Right lung (tissue), 10 donors: ENCODE measurements at places on chromosomes 11 and 22. TPM values are rescaled to one million over a fixed set of nuclear protein-coding genes. Genes with fewer than 3 reads are reported as not detected.

DNA sequence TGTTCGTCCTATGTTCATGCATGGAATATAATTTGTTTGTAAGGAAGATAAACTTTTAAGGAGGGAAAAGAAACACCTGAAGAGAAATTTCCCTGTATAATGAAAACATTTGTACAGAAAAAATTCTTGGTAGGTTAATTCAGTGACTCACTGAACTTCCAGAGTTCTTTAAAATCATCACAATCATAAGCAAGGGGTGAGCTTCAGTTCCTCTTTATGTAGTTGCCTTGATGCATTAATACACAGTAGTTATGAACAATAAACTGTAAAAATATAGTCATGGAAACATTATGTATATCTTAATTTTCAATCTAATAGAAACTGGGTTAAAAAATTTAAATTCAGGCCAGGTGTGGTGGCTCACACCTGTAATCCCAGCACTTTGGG is 1.1 kb upstream of the C11orf65 start:
- no peak for DNase-seq

- no peak for DNase-seq
These were observed 206.8 kb upstream of the NTM start for GRCh38 chr11:131163613-131164012.

- DNase-seq: no peak
These were observed 2.4 kb downstream of the MAPK11 start for GRCh38 chr22:50267591-50268390.

DNA sequence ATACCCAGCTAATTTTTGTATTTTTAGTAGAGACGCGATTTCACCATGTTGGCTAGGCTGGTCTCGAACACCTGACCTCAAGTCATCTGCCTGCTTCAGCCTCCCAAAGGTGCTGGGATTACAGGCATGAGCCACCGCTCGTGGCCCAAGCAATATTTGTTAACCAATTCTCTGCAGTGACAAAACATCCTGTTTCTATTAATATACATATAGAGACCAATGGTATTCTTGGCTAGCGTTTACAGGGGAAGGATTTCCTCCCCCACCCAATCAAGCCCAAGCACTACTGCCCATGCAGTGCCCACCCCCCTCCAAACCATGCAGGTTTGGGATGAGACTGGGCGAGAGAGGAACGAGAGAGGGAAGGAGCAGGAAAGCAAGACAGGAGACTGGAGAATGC is 53.1 kb downstream of the APOL3 start:
- no peak for DNase-seq

DNA sequence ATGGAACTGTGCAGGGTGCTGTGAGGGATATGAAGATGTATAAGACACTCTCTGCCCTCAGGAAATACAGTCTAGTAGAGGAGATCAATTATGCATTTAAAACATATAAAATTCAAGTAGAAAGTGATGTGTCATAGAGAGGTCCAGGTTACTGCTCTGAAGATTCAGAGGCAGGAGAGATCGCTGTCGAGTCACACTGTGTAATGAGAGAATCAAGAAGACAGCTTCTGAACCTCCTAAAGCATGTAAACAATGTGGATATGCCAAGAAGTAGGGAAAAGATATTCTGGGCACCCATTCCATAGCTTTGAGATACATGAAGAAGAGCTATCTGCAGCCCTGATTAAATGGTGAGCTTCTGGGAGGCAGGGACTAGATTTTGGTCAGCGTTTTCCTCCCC is 16.7 kb downstream of the SSH3 start:
- DNase-seq: no peak

DNA sequence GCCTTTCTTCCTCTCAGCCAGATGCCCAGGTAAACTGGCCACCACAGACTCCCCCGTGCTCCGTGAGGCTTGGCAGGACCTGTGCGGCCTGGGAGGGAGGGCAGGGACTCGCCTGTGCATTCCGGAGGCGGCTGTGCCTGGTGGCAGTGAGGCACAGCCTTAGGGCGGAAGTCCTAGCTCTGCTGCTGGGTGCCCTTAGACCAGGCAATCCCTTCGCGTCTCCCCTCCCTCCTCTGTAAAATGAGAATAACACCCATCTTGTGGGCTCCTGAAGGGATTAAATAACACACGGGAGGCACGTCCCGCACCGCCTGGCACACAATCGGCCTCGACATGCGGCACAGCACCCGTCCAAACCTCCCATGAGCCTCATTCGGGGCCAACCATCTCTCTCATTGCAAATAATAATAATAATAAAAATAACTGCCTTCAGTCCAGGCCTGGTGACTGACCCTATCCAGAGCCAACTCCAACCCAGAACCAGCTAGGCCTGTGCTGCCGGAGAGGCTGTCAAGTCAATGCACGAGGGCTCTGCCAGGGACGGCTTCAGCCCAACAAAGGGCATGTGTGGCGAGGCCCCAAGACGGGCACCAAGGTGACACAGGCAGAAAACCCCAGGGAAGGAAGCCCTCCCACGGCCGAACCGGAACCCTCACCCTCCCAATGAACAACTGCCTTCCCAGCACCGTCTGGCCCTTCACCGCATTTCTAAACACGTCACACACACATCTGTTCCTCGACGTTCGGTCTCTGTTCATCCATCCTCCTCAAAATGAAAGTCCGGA is 8.2 kb downstream of the LTO1 start:
- no peak for DNase-seq

DNA sequence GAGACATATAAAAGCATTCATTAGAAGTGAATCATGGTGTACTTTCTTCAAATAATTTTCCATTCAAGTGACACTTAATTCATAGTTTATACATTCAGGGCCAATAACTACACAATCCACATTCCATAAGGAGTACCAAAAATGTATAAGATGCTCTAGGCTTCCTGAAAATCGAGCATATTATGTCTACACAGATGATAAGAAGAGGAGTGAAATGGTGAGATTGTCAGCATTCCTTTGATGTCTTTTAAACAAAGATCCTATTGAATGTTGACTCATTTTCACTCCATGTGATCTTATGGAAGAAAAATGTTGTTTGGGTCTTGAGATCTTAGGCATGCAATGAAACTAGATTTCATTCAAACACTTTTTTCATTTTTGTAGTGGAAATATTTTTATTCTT is 843.2 kb downstream of the KCNA4 start:
- no peak for DNase-seq

GLYATL2 gene
- polyA plus RNA-seq: 1.8 TPM

CBLIF gene
- not detected for polyA plus RNA-seq

MRGPRE gene
- polyA plus RNA-seq: 0.17 TPM

OR5B21 gene
- not detected for polyA plus RNA-seq

- DNase-seq: no peak
These were observed 8.9 kb downstream of the TTC28 start for GRCh38 chr22:28670756-28671155.

- no peak for DNase-seq
These were observed 423.0 kb downstream of the DYNC2H1 start for GRCh38 chr11:103532133-103532788.

DNA sequence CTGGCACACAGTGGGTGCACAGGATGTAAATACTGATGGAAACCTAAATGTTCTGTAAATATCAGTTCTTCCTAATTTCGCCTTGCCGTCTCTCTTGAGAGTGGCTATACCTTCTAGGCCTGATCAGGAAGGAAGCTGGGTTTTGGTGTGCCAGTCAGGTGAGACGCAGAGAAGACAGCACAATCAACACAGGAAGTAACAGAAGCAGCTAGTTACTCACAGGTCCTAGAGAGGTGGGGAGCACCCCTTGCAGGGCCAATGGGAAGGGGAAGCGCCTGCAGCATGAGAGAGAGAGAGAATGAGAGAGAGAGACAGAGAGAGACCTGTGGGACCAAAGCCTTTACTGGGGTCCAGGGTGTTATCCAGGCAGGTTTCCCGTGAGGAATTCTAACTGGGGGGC is 80.8 kb downstream of the FBLN1 start:
- DNase-seq: no peak

DNA sequence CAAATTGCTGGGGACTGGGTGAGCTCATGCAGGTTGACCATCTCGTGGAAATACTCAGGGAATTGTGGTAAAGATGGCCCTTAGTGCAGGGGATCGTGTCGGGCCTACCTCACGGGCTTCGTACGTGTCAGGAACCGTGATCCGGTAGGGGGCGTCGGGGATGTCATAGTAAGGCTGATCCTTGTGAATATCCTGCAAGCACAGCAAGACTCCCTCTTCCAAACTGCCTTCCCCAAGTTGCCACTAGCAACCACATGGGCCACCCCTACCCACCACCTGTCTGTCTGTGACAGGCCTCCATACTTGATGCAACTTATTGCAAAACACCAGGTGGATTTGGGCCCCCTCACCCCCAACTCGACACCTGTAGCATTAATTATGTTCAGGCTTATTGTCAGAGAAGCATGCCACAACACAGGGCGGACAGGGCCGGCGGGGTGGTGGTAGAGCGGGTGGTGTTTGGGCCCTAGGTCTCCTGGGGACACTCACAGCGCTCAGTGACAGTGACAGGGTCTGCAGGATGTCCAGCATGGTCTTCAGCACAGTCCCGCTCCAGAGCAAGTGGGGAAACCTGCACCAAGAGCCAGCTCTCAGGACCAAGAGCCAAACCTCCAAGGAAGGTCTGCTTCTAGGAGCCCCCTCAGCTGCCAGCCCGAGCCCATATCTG is 22.6 kb upstream of the SERPIND1 start:
- no peak for DNase-seq

SEPTIN3 gene
- polyA plus RNA-seq: 1.6 TPM

DNA sequence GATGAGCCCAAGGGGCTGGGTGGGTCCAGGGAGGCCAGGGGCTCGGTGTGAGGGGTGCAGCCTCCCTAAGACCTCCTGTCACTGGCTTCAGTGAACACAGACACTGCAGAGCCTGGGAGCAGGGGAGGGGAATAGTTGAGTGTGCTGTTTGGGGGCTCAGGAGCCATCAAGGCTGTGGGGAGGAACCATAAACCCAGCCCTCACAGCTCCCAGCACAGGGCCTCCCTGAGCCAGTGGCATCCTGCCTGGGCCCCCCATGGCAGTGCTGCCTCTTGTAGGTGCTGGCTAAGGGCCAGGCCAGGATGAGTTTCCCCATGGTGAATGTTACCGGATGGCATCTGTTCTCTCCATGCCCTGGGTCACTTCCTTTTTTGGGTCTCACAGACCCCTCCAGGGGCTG is 25.5 kb downstream of the KCNJ5 start:
- no peak for DNase-seq

DNA sequence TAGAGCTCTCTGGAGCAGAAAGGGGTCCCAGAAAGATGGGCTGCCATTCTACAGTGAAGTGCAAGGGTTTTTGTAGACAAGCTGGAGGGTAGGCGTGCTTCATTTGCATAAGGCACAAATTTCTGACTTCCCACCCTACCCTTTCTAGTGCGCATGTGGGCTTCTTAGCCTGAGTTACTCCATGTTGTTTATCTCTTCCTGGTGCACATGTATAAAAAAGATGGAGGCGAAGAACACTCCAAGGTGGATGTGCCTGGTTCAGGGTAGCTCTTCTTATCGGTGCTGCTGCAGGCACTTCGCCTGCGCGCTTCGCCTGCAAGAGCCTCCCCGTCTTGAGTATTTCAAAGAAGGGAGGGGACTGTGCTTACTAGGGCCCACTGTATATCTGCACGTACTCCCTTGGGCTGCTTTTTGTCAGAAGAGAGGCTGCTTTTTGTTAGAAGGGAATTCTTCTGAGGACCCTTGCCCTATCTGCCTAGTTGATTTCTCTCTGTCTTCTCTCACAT is 1047.3 kb upstream of the CNTN5 start:
- no peak for DNase-seq

DNA sequence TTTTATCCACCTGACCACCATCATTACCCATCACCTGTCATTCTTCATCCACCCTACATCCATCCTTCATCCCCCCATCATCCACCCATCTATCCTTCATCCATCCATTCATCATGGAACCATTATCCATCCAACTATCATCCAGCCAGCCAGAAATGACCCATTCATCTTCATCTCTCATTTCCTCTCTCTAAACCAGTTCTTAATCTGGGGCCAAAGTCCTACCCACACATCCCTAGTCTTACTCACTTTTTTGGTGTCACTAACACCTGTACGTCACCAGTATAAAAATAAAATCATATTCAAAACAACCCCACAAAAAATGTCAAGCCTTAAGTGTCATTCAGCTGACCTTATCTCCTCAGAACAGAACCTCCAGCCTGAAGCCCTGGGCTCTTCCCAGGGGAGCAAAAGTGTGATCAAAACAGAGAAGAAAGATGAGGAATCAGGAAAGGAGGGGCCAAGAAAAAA is 12.3 kb downstream of the SPI1 start:
- no peak for DNase-seq

ACRV1 gene
- 0.73 TPM for polyA plus RNA-seq

GRCh38 chr11:119545978-119546915 is 123.3 kb upstream of the THY1 start:
- DNase-seq: no peak

SLC5A12 gene
- 0.21 TPM for polyA plus RNA-seq

CABP7 gene
- 0.28 TPM for polyA plus RNA-seq

DNA sequence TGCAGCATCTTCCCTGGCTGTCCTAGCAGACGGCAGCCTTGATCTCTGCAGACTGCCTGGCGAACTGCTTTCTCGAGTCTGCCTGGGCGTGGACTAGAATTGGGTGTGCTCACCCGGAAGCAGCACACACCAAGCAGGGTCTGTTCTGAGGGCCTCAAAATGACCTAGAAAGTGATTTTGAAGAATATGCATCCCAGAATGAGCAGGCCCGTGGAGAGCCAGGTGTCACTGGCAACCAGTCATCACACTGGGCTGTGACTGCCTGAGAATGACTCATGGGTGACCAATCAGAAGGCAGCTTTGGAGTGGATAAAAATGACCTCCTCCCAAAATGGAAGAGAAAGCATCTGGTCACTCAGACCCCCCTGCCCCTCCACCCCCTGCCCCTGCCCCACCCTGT is 114.9 kb upstream of the NECTIN1 start:
- DNase-seq: no peak

SMDT1 gene
- polyA plus RNA-seq: 73.4 TPM

DNA sequence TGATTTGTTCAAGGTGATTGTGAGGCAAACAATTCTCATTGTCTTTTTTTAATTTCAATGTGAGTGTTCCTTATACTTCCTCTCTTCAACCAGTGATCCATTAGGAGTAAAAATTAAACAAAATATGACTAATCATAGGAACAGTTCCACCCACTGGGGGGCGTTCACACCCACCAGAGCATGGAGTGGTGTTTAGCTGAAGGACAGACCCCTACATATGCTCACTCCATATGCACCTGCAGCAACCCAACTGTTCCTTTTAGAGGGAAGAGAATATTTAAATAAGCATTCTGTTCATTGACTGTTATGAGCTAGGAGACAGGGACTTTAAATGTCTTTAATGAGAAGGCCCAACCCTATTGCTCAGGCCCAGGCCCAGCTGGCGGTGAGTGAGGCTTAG is 78.7 kb upstream of the DRD2 start:
- DNase-seq: no peak

DNA sequence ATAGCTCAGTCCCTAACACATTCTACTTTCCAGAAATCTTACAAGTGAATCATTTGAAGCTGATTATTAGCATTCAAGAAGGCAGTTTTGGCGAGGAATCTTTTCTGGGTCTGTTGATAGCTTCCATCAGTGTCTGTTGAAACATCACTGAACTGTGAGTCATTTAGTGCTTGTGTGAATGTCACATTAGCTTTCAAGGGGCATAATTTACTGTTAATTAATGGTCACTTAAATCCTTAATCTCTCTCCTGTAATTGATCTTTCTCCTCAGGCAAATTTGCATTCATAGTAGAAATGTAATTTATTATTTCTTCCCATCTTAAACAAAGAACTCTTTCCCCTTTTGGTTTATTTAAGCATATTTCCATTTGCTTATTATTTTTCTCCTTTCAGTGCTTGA is 2.6 kb downstream of the HTR3B start:
- no peak for DNase-seq

GRCh38 chr11:58497951-58498350 is 10.0 kb downstream of the OR5B21 start:
- no peak for DNase-seq

- DNase-seq: no peak
These were observed 43.3 kb upstream of the SORL1 start for GRCh38 chr11:121408830-121409229.
